Ureter (tissue), 1 donor: ENCODE measurements at places on chromosomes 7 and 10. TPM values are rescaled to one million over a fixed set of nuclear protein-coding genes. Genes with fewer than 3 reads are reported as not detected.

DNA sequence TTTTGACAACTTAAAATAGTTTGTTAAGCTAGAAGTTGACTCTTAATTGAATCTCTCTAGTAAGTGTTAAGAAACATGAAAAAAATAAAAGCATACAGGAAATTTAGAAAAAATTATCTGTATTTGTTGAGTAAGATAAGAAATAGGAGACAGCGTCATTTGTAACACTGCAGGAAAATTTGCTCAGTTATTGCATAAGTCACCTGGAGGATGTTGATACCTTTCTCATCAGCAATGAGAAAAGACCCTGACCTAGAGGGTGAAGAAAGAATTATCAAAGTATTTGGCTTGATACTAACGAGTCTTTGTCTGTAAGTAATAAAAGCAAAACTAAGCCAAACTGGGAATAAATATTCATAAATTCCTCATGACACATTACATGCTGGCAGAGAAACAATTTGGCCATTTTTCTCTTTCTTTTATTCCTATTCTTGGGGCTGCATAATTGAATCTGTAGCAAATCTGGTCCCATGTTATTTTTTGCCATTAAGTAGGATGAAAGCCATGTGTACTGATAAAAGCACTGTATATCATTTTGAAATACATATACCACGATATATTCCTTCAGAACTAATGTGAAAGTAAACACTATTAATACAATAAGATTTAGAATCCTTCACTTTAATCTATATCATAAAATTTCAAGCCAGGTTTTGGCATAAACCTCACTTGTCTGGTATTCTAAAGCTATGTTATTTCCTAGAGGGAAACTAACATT lies 362.8 kb downstream of the THSD7A start:
- DNase-seq = no peak

GRCh38 chr10:52984169-52984568 lies 211.6 kb upstream of the MBL2 start:
- no peak for DNase-seq

- no peak for DNase-seq
These were observed 437.5 kb downstream of the KIF20B start for GRCh38 chr10:90138844-90139243.

- no peak for DNase-seq
These were observed 131.2 kb downstream of the RALA start for GRCh38 chr7:39754326-39755120.

DNA sequence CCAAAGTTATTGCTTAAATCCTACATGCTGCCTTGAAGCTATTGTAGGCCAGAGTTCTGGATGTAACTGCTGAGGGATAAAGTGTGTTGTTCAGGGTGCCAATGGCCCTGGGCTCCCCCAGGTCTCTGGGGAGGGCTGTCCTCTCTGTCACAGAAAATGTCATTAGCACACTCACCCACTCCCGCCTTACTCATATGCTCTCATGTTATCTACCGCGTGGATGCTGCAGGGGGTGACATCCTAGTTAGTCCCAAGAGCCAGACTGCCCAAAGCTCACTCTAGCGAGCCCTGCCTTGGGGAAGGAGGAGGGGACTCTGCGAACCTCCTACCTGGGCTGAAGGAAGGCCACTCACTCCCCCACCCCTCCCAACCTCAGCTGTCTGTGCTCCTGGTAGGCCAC lies 122.5 kb downstream of the FRMD4A start:
- no peak for DNase-seq

GRCh38 chr10:34648919-34649318 lies 166.2 kb downstream of the PARD3 start:
- DNase-seq = no peak

- DNase-seq = no peak
These were observed 510 bp upstream of the TRPV5 start for GRCh38 chr7:142934056-142934455.

DNA sequence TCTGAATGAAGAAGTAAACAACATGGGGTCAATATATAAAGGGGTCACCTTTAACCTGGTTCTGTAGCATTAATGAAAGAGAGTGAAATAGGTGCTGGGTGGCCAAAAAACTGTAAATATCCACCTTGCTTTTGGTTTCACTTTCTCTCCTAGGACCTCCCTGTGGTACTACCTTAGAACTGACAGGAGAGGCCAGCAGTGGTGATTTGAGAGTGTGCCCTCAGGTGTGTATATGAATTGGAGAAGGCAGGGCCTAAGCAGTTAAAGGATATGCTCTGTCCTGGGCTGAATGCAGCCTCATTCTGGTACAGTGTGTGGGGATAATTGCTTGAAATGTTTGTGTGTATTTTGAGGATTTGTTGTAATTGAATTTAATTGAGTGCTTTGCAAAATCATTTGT lies 62.0 kb downstream of the BBS9 start:
- no peak for DNase-seq

DNA sequence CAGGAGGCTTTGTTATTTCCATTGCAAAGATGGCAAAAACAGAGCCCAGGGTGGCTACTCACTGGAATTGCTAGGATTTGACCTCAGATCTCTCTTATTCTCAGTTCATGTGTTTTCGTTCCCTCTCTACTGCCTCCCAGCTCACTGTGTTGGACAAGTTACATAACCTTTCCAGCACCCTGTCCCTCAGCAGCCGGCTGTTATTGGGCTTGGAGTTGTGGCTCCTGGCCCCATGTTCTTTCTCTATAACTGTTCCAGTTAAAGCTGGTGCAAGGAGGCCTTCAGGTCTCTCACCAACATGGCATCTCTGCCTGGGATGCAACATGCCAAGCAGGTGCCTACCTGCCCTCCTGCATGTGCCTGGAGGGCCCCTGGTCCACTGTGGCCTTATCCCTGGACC lies 56.8 kb downstream of the LRRC18 start:
- no peak for DNase-seq

DNA sequence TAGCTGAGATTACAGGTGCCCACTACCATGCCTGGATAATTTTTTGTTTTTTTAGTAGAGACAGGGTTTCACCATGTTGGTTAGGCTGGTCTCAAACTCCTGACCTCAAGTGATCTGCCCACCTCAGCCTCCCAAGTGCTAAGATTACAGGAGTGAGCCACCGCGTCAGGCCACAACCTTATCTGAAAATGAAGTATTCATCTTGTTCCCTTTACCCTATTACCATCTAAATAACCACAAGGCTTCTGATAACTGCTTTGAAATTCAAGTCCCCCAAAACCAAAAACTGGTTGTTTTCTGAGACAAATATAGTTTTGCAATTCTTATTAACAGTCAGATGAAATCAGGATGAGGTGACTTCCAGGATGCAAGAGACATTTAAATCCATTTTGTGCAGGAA lies 2.4 kb downstream of the TCTN3 start:
- DNase-seq = no peak

DNA sequence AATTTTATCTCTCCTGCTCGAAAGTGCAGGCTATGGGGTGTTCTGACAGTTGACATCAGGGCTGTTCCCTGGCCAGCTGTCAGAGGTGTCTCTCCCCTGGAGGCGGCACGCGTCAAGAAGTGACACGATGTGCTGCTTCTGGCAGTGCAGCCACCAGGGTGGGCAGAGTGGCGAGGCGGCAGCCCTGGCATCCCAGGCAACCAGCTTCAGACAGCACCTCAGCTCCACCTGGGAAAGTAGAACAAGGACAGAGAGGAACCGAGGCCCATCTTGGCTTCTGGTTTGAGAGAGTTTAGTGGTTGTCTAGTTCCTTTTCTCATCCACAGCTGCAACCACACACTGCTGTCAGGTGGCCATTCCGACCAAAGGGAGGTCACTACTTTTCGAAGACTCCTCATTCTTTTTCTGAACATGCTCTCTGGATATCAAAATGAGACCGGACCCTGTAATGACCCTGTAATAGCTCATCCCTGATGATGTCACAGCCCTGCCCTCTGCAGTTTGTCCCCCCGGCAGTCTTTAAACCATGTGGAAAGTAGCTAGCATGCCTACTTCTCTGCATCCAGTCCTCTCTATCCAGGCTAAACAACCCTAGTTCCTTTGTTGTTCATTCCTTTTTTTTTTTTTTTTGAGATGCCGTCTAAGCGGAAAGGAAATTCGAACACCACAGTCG lies 381.0 kb upstream of the NRP1 start:
- DNase-seq = no peak

OPN1SW gene
- not detected for total RNA-seq

CRYGN gene
- not detected for total RNA-seq

CTNNA3 gene
- total RNA-seq = 1.1 TPM

ATP6V0E2 gene
- 15.0 TPM for total RNA-seq

TMEM168 gene
- total RNA-seq = 63.0 TPM

PNLIPRP3 gene
- total RNA-seq = not detected

ANKRD2 gene
- 1.1 TPM for total RNA-seq

BICC1 gene
- 13.5 TPM for total RNA-seq

NAT16 gene
- not detected for total RNA-seq
